ENCODE measurements at places on chromosomes 3 and 15.

DNA sequence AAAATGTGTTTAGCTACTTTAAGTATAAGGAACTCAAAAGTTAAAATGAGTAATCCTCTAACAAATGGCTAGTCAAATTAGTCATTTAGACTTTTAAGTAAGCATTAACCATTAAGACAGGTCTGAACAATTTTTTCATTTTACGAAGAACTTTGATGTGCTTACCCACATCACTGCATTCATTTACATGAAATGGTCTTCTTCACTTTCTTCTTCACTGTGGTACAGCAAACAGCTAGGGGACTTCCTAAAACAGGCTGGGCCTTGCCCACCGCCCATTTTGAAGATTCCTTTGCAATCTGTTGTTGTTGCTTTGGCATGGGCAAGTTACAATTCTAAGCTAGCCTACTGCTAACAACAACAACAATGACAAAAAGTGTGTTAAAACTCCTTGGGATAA is 67.4 kb downstream of the CBLB start:
- no peak for DNase-seq

GRCh38 chr3:46660003-46660402 is 33.5 kb downstream of the ALS2CL start:
- DNase-seq: no peak

GRCh38 chr3:181791056-181791955 is 79.6 kb downstream of the SOX2 start:
- no peak for DNase-seq

DNA sequence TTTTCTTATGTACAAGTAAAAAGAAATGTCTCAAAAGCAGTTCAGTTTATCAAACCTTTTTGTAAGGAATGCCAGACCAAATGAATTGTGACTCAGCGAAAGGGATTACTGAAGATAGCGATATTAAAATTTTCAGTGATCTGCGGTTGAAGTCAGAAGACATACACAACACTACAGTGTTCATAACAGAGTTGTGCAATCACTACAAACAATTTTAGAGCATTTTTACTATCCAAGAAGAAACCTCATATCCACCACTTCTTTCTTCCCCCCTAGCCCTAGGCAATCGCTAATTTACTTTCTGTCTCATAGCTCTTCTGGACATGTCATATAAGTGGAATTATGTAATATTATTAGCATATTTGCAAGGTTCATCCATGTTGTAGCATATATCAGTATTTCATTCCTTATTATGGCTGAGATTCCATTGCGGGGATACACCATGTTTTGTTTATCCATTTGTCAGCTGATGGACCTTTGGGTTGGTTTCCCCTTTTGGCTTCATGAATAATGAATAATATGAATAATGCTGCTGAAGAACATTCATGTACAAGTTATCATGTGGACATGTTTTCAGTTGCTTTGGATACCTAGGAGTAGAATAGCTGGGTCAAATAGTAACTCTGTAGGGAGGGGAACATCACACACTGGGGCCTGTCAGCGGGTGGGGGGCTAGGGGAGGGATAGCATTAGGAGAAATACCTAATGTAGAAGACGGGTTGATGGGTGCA is 23.6 kb upstream of the ALPK3 start:
- no peak for DNase-seq

DNA sequence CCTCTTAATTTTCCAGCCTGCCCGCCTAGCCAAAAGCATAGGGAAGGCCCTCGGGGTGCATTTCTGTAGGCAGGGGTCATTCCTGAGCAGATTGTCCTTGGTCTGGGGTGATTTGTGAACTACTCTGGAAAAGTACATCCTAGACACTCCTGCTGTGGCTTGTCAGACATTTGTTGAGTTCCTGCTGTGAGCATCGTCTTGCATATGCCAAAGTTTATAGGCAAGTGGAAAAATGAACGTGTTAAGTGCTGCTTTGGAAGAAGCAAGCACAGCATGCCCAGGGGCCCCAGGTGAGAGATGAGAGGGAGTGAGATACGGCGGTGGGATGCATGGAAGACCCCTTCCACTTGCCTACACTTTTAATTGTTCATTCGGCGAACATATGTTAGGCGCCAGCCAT is 237.7 kb upstream of the ST8SIA2 start:
- no peak for DNase-seq

- DNase-seq: no peak
Observed at GRCh38 chr3:134607054-134608022, 43.5 kb downstream of the KY start.

GRCh38 chr3:166405465-166405864 is 568.2 kb upstream of the BCHE start:
- no peak for DNase-seq

DNA sequence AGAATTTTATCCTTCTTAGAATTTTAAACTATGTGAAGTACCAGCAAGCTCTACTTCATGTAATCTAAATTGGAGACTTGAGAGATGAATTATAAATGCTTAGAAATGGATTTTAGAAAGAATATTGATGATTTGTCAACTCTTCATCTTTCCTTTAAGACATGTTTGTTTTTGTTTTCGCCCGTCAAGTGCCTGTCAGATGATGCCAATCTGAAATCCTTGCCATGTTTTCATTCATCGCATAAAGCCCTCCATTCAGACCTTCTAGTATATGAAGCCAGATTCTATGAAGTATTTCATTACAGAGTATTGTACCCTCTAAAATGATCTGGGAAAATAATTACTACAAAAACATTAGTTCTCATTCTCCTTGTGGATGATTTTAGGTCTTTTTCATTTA is 223.2 kb upstream of the SOX2 start:
- no peak for DNase-seq

DNA sequence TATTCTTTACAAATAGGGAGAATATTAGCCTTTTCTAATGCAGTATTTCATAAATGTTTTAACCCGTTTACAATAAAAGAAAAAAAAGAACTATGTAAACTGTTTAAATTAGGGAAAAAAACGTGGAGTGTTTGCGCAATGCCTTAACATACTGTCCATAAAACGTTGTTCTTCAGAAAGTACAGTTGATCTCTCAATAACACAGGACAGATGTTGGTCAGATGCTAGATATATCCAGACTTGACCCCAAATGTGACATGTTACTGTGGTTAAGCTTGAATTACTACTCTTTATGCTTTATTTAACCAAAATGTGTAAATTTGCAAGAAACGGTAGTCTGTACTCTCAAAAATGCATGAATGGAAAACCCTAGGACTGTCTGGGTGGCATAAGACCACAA is 110.3 kb downstream of the PLOD2 start:
- no peak for DNase-seq

DNA sequence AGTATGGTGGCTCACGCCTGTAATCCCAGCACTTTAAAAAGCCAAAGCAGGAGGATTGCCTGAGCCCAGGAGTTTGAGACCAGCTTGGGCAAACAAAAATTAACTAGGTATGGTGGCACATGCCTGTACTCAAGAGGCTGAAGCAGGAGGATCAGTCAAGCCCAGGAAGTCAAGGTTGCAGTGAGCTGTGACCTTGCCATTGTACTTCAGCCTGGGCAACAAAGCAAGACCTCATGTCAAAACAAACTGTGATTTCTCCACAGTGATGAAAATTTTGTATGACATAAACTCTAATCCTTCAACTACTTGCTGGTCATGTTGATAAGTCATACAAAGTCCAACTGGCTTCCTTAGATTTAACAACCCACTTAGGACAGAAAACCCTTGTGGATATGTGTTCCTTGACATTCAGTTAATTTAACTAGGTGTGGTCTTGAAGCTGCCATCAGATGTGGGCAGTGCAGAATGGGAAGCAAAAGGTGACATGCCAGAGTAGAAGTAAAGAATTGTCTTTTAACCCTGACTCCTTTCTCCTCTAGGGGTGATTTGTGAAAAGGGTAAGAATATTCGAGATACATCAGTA is 263.3 kb downstream of the PTPRG start:
- DNase-seq: no peak

GRCh38 chr3:120052677-120053076 is 41.6 kb downstream of the GSK3B start:
- DNase-seq: no peak

- DNase-seq: peak; percentile 86
Observed at GRCh38 chr15:80822676-80823075, 43.5 kb downstream of the CEMIP start.

GRCh38 chr3:148773805-148774204 is 53.8 kb upstream of the CPB1 start:
- DNase-seq: no peak

DNA sequence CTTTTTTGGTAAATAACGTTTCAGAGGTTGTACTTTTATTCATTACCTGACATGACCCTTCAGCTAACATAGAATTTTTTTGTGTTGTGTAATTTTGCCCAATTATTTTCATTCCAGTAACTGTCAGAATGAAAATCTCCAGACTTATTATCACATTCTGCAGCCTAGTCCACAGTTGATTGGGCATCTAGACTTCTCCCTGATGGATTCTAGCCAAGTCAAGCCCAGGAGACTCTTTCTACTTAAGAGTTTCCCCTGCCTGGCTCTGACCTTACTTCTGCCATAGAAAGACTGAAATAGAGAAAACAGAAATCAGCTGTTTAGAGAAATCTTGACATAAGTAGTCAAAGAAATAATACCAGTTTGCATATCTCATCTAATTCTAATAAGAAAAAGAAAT is 82.9 kb upstream of the CDAN1 start:
- DNase-seq: no peak

GRCh38 chr15:41961595-41962202 is 10.7 kb downstream of the EHD4 start:
- DNase-seq: no peak

- no peak for DNase-seq
Observed at GRCh38 chr3:81624756-81625155, 136.7 kb downstream of the GBE1 start.

- no peak for DNase-seq
Observed at GRCh38 chr3:191682961-191683360, 222.0 kb downstream of the PYDC2 start.

Measured in NCI-H2171 (cell line).